ENCODE measurements at places on chromosomes 5 and 9.

DNA sequence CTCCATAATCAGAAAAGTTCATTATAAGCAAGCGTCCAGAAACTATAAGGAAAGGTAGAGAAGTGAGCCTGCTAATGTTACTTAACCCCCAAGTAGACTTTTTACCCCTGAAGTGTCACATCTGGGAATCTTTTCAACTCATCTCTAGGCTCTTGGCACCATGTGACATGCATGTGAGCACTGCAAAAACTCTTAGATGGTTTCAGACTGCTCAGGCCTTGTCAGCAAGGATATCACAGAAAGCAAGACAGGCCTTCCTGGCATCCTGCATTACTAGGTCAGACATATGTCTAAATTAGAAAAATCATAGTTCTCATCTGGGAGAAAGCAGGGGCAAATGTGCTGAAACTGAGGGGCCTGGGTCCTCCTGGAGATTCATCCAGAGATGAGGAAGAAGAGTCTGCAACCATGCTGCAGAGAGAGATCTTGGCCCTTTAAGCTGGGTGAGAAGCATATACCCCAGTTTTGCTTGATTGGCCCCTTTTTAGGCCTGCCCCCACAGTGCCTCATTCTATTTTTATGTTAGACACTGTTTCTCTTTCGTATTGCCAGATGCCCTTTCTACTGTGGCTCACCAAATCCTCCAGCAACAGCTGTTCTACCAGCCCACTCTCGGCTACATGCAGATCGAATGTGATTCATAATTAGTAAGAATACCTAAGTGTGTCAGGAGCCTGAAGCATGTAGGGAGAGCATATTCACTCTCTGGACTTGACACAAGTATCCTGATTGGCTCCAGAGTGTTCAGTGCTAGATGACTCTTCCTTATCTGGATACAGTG is 19.0 kb downstream of the TMEM8B start:
- no peak for DNase-seq

DNA sequence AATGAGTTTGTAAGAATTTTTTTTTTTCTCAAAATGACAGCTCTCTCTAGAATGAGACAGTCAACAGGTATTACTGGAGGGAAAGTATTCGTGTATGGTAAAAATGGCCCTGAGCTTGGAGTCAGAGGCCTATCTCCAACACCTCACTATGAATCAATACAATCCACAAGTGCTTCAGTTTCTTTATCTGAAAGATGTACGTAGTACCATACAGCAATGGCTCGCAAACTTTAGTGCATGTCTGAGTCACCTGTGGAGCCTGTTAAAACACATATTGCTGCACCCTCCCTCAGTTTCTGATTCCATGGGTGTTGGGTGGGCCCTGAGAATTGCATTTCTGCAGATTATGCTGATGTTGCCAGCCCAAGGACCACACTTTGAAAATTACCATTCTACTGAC is 44.6 kb downstream of the DMRT2 start:
- no peak for DNase-seq

GRCh38 chr5:2675548-2675947 is 75.9 kb downstream of the IRX2 start:
- no peak for DNase-seq

- no peak for DNase-seq
Measured at GRCh38 chr9:138052635-138053320, 175.2 kb downstream of the CACNA1B start.

GRCh38 chr9:81605170-81605670 is 84.1 kb downstream of the TLE1 start:
- no peak for DNase-seq

DNA sequence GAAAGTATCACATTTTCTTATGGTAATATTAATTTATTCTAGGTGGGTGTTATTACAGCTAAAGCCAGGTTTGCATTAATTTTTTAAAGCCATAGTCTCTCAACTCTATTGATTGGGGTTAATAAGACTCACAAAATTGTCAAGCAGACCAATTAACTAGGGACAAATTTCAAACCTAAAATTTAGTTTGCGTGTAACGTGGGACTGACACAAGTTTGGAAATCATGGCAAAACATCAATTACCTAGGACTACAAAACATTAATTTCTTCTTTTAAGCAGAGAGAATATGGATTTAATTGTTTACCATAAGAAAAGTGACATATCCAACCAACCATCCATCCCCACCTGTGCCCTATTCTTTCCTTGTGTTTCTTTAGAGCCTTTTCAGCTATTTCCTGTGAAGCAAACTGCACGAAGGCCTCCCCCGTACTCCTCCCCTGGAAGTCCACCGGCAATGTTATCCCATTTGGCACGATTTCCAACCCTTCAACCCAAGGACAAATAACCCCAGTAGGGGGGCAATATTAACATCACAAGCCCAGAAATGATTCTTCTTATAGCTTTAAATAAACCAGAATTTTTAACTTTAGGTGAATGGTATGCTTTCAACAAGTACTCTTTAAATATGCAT is 4.4 kb downstream of the HNRNPH1 start:
- DNase-seq, result no peak

DNA sequence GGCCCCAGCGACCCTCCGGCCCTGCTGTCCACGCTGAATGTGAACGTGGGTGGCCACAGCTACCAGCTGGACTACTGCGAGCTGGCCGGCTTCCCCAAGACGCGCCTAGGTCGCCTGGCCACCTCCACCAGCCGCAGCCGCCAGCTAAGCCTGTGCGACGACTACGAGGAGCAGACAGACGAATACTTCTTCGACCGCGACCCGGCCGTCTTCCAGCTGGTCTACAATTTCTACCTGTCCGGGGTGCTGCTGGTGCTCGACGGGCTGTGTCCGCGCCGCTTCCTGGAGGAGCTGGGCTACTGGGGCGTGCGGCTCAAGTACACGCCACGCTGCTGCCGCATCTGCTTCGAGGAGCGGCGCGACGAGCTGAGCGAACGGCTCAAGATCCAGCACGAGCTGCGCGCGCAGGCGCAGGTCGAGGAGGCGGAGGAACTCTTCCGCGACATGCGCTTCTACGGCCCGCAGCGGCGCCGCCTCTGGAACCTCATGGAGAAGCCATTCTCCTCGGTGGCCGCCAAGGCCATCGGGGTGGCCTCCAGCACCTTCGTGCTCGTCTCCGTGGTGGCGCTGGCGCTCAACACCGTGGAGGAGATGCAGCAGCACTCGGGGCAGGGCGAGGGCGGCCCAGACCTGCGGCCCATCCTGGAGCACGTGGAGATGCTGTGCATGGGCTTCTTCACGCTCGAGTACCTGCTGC is 839 bp downstream of the KCNV2 start:
- DNase-seq, result no peak

DNA sequence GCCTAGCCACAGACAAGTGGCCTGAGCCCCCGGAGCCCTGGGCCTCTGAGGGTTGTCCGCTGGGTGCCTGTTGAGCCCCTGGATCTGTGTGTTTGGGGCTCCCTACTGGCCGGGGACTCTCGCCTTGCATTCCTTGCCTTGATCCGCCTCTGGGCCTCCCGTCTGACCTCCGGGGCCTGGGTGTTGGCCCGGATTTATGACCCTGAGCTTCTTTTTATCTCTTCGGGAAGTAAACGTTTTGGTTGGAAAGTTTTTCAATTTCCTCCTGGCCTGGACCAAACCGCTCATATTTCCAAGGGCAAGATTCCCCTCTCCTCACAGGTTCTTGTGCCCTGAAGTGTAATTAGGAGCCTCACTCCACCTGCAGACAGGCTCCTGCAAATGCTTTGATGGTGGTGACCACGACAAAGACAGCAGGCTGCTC is 69.3 kb upstream of the EGFLAM start:
- no peak for DNase-seq

DNA sequence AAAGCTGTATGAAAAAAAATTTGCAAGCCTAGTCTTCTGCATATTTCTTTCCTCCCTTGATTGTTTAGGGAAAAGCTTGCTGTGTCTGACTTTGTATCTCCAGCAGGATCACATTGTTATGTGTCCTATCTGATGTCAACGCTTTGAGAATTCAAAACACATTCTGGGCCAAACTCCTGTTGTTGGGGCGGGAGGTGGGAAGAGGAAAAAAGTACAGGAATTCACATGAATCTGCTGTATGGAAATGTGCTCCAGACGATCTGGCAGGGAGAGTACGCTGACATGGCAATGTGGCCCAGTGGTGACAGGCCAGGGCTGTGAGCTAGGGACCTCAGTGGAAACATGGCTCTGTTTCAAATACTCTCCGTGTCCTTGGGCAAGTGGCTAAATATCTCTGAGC is 87.4 kb upstream of the GNA14 start:
- no peak for DNase-seq

DNA sequence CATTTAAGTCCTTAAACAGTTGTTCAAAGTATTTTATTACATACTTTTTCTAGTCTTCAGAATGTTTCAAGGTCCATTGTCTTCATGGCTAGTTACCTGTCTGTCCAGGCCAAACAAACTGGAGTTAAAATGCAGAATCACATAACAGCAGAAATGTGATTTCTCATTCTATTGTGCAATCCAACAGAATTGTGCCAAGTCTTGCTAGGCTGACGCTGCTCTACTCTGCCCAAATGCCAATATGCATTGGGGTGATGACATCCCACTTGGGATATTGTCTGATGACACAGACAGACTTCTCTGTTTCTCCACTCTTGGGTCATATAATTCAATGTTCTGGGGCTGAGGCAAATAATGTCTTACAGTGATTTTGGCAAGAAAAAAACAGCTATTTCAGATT is 5.2 kb upstream of the SLC22A5 start:
- DNase-seq, result no peak

DNA sequence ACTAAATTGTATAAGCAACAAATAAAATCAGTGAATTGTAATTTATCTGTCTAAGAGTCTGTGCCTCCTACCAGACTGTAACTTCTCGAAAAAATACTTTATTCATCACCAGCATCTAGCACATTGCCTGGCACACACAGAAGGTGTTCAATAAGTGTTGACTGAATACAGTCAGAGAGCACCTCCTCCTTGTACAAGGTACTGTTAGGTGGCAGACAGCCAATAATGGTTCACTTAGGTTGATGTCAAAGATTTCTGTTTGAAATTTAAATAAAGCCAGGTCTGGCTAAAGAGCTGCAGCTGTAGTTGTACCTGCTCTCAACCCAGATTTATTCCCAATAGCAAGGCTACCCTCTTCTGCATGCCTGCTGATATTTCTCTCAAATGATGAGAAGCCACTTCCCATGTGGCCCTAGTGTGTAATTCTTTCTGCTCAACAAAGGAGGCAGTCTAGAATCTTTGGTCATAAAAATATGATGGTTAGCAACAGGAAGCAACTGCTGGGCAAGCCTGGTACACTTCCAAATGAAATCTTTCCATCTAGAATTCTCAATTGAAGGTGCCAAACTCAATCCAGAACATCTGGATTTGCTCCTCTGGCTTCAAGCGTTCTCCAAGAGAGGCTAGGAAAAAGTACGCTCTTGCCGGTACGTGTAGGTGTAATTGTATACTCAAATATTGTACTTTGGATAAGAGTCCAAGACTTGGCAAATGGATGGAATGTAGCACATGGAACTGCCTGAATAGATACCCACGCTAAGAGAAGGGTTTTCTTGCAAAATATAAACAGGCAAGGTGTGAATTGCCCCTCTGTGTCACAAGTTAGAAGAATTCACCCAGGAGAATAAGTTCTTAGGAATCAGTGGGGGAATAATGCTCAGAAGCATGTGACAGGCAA is 95.6 kb downstream of the NR6A1 start:
- no peak for DNase-seq

- DNase-seq, result no peak
Measured at GRCh38 chr5:157108976-157109375, at the start of gene HAVCR2. TSS of gene HAVCR2 (minus strand) at chr5:157109044. CDS start at chr5:157108983, 61 bp downstream.

DNA sequence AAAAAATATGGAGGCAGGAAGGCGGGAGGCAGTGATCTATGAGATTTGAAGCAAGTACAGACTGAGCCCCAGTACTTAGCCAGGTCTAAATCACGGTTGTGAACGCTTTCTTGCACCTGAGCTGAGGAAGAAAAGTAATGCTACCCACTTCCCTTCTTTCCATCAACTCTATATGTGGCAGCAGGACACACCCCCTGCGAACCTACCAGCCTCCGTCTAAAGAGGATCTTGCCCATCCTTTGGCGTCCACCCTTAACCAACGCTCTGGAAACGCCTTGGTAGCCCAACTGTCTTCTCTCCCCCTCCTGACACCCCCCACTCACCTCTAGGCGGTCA is 545 bp downstream of the HMGCS1 start:
- no peak for DNase-seq

GRCh38 chr9:14467675-14468374 is 153.9 kb upstream of the NFIB start:
- no peak for DNase-seq

- DNase-seq, result no peak
Measured at GRCh38 chr5:32526810-32527209, 58.5 kb upstream of the SUB1 start.

DNA sequence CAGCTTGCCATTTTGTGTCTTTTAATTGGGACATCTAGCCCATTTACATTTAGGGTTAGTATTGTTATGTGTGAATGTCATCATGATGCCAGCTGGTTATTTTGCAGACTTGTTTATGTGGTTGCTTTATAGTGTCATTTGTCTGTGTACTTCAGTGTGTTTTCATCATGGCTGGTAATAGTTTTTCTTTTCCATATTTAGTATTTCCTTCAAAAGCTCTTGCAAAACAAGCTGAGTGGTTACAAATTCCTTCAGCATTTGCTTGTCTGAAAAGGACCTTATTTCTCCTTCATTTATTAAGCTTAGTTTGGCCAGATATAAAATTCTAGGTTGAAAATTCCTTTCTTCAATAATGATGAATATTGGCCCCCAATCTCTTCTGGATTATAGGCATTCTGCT is 28.5 kb upstream of the TNFSF15 start:
- DNase-seq, result no peak

DNA sequence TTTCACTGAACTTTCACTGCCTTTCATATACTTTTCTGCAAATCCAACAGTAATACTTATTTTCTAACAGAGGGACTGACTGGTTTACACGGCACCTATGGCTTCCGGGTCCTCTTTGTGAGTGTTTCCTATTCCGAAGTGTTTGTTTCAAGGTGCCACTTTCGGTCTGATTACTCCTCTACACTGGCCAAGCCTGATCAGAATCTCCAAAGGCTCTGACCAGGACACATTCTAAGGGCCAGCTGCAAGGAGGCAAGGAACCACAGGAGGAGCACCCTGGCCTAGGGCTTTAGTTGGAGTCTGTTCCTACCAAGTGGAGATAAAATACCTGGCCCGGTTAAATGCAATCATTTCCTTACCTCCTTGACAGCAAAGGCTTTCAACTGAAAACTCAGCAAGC is 132.1 kb downstream of the GLIS3 start:
- DNase-seq, result no peak

DNA sequence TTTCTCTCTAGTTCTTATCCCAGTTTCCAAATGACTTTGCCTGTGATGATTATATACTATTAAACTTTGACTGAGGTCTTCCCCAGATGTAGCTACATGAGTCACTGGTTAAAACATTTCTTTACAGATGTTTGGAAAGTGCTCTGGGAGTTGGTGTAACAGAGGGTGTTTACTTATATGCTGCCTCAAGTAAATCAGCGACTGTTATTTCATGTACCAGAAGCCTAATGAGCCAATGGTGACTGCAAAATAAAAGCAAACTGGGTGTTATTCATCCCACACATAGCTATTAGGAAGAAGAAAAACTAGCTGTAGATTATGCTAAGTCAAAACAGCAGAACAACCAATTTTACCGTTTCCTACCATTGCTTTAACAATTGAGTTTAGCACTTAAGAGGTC is 929.7 kb upstream of the SEMA6A start:
- DNase-seq, result no peak

GRCh38 chr5:34652466-34652865 is 3.7 kb upstream of the RAI14 start:
- no peak for DNase-seq
